ENCODE measurements at places on chromosomes 12 and 14. TPM values are rescaled to one million over a fixed set of nuclear protein-coding genes. Genes with fewer than 3 reads are reported as not detected.

CCDC196 gene
- not detected for total RNA-seq

RPAP3 gene
- 12.2 TPM for total RNA-seq

ADGRD1 gene
- 168 TPM for total RNA-seq

PZP gene
- total RNA-seq, result not detected

DBX2 gene
- total RNA-seq, result 0.19 TPM

RERGL gene
- total RNA-seq, result not detected

LMNTD1 gene
- total RNA-seq, result not detected

CD163L1 gene
- total RNA-seq, result 0.37 TPM

RIMBP2 gene
- 0.04 TPM for total RNA-seq

KSR2 gene
- total RNA-seq, result 0.07 TPM

LRP1-AS gene
- not detected for total RNA-seq

FOXG1 gene
- total RNA-seq, result not detected

PPM1H gene
- total RNA-seq, result 5.0 TPM

LTB4R2 gene
- 0.98 TPM for total RNA-seq

PPP1R12A gene
- total RNA-seq, result 64.3 TPM
